ENCODE measurements at places on chromosomes 7 and 10.

- H3K27me3 ChIP-seq, result no peaks in the 10 kb centered on the region
- peak overlapping the region; percentile 76 for H3K27ac ChIP-seq
- no peak overlapping the region for H3K4me3 ChIP-seq
Measured at GRCh38 chr10:22629126-22629525, 85.3 kb downstream of the PIP4K2A start.

DNA sequence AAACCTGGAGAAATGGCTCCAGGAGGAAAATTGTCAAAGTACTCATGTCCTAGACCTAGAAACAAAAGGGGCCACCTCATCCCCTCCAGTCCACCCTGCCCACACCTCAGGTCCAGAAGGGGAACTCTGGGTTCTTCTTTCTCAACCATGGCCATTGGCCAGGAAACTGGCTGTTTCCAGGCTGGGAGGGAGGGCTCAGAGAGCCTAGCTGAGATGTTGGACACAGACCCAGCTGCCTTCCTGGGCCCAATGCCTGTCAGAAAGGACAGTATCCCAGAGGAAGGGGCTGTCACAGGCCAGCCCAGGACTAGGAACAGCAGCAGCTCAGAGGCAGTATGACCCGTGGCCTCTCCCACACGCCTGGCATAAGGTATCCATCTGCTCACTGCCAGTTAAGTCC lies 9.6 kb downstream of the GRID1 start:
- no peak overlapping the region for H3K27ac ChIP-seq
- H3K27me3 ChIP-seq, result no peaks in the 10 kb centered on the region
- H3K4me3 ChIP-seq, result no peak overlapping the region

GRCh38 chr7:87218796-87219544 lies 562 bp downstream of the TMEM243 start:
- H3K4me3 ChIP-seq, result peak overlapping the region; percentile 97
- H3K36me3 ChIP-seq, result no peaks in the 10 kb centered on the region
- no peaks in the 10 kb centered on the region for H3K27me3 ChIP-seq
- H3K4me1 ChIP-seq, result peaks cover 41% of the 10 kb centered on the region
- H3K27ac ChIP-seq, result peak overlapping the region; percentile 95

DNA sequence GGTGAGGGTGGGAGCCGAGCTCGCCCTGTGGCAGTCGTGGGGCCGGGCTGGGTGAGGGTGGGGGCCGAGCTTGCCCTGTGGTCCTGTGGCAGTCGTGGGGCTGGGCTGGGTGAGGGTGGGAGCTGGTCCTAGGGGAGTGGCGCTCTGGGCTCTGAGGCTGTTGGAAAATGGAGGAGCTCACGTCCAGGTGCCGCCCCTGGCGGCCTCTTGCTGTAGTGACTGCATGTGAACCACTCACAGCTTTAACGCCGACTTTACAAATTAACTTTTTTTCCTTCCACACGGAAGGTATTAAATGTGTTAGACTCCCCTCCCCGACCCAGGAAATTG lies 312.6 kb downstream of the WDR37 start:
- no peak overlapping the region for H3K27ac ChIP-seq
- no peak overlapping the region for H3K4me3 ChIP-seq
- H3K4me1 ChIP-seq, result no peaks in the 10 kb centered on the region
- no peak for DNase-seq

- H3K27me3 ChIP-seq, result no peaks in the 10 kb centered on the region
- no peaks in the 10 kb centered on the region for H3K4me1 ChIP-seq
- H3K27ac ChIP-seq, result no peak overlapping the region
- peak overlapping the region; percentile 13 for H3K4me3 ChIP-seq
- no peak for DNase-seq
- no peaks in the 10 kb centered on the region for H3K36me3 ChIP-seq
Measured at GRCh38 chr10:5413012-5413938, 918 bp downstream of the NET1 start.

GRCh38 chr7:140876519-140877248 lies 48.0 kb downstream of the BRAF start:
- H3K36me3 ChIP-seq, result no peaks in the 10 kb centered on the region
- peaks cover 4% of the 10 kb centered on the region for H3K4me1 ChIP-seq
- no peak overlapping the region for H3K4me3 ChIP-seq
- H3K27ac ChIP-seq, result no peak overlapping the region
- no peak for DNase-seq
- H3K27me3 ChIP-seq, result no peaks in the 10 kb centered on the region

DNA sequence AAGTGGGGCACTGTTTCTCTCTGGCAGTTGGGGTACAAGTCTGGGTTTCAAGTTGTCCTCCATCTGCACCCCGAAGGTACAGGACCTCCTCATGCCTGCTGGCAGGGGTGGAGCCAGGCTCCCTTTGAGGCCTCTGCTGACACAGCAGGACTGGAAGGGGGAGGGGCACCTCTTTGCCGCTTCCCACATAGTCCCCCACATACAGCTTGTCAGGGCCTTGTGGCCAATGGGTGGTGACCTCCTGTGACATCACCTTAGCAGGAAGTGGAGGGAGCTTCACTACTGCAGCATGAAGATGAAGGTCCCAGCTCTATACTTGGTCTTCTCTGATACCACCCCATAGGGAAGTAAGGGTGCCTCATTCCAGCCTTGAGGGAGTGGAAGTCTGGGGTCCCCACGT lies 167.8 kb downstream of the RAMP3 start:
- H3K4me1 ChIP-seq, result no peaks in the 10 kb centered on the region
- H3K4me3 ChIP-seq, result no peak overlapping the region
- no peak for DNase-seq
- no peak overlapping the region for H3K27ac ChIP-seq
- H3K36me3 ChIP-seq, result no peaks in the 10 kb centered on the region

DNA sequence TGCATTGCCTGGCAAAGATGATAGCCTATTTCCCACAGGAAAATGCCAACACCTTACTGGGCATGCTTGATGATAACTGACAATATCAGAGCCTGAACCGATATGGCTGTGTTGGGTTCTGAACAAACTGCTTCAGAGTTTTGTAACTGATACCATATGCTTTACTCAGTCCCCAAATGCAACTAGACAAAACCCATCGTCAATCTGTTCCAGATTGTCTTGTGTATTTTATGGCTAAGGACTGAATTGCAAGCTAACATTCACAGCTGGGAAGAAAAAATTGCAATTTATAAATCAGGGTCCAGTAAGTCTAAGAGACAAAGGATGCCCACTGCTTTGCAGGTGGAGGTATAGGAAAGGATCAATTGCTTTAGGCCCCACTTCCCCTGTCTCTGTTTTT lies 116.8 kb upstream of the WNT16 start:
- no peaks in the 10 kb centered on the region for H3K36me3 ChIP-seq
- H3K27ac ChIP-seq, result no peak overlapping the region
- no peak overlapping the region for H3K4me3 ChIP-seq
- H3K27me3 ChIP-seq, result no peaks in the 10 kb centered on the region
- DNase-seq, result no peak
- H3K4me1 ChIP-seq, result no peaks in the 10 kb centered on the region

GRCh38 chr7:34165927-34166550 lies 260.7 kb downstream of the BMPER start:
- H3K27ac ChIP-seq, result no peak overlapping the region
- DNase-seq, result no peak
- no peak overlapping the region for H3K4me3 ChIP-seq
- no peaks in the 10 kb centered on the region for H3K4me1 ChIP-seq

GRCh38 chr10:46014683-46015405 lies 15.6 kb downstream of the NCOA4 start:
- no peak overlapping the region for H3K4me3 ChIP-seq
- H3K36me3 ChIP-seq, result peaks cover 65% of the 10 kb centered on the region
- H3K27ac ChIP-seq, result no peak overlapping the region
- no peaks in the 10 kb centered on the region for H3K27me3 ChIP-seq
- DNase-seq, result no peak
- peaks cover 6% of the 10 kb centered on the region for H3K4me1 ChIP-seq

DNA sequence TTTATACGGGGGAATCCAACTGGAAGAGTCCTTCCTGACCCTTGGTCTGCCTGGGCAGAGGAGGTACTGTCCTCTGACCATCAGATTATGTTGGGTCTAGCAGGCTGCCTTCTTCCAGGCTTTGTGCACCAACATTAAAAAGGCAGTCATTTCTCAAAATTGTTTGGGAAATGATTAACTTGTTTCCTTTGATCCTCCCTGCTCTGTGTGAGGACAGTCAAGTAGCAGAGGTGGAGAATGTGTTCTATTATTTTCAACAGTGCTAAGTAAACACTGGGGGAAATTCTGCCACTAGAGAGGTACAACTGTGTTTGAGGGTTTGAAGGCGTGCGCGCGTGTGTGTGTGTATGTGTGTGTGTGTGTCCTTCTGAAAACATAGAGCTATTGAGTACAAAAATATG lies 20.6 kb downstream of the ACSL5 start:
- H3K27me3 ChIP-seq, result no peaks in the 10 kb centered on the region
- H3K4me3 ChIP-seq, result no peak overlapping the region
- DNase-seq, result no peak

DNA sequence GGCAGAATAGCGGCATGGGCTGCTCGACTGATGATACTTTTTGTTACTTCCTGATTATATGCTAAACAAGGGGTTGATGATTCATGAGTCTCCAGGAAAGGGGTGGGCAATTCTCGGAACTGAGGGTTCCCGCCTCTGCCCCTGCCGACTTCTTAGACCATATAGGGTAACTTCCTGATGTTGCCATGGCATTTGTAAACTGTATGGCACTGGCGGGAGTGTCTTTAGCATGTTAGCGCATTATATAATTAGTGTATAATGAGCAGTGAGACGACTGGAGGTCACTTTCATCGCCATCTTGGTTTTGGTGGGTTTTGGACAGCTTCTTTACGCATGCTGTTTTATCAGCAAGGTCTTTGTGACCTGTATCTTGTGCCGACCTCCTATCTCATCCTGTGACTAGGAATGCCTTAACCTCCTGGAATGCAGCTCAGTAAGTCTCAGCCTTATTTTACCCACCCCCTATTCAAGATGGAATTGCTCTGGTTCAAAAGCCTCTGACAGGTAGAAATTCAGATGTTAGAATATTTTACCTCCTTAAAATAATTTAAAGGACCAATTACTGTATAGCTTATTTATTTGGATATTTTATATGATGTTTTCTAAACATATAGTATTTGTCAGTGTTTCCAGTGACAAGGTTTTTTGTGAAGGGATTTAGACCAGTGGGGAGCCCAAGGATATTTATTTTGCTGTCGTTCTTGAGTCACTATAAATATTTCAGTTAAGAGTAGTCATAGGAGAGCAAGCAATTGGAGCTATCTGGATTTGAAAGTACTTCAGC lies 90.1 kb upstream of the PIK3CG start:
- H3K4me1 ChIP-seq, result no peaks in the 10 kb centered on the region
- no peaks in the 10 kb centered on the region for H3K36me3 ChIP-seq
- no peak overlapping the region for H3K4me3 ChIP-seq
- H3K27ac ChIP-seq, result no peak overlapping the region

DNA sequence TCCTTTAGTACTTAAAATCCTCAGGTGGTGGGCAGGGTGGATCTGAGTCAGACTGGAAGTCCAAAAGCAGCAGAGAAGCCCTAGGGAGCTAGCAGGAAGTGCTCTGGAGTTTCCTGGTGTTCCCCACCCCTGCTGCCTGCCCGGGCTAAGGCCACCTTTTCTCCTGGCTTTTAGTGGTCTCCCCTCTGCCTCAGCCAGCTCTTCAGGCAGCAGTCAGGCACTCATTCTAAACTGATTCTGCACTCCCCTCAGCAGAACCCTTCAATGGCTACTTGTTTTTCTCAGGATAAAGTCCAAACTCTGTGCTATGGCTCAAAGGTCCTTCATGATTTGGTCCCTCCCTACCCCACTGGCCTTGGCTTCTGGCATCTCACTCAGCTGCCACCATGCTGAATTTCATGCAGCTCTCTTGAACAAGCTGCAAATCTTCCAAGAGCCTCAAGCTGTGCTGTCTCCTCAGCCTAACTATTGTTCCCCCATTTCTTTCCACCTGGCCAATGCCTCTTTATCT lies 28.9 kb upstream of the DNMBP start:
- H3K27ac ChIP-seq, result no peak overlapping the region
- no peaks in the 10 kb centered on the region for H3K4me1 ChIP-seq

DNA sequence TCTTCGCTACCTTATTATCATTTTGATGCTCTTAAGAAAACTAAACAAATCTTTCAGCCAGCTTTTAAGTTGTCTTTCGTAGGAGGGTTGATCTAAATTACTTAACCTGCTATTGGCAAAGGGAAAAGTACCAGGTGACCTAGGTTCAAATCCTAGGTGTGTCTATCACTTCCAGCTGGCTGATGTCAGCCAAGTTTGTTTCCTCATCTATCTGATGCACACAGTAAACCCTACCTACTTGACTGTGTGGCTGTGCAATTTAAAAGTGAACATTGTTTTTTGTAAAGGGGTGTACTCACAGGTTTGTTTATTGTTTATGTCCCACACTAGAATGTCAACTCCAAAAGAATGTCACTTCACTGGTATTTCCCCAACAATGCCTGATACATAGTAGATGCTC lies 21.9 kb upstream of the CAMK1D start:
- no peak overlapping the region for H3K4me3 ChIP-seq
- no peaks in the 10 kb centered on the region for H3K36me3 ChIP-seq
- DNase-seq, result no peak
- H3K27me3 ChIP-seq, result no peaks in the 10 kb centered on the region
- no peak overlapping the region for H3K27ac ChIP-seq

DNA sequence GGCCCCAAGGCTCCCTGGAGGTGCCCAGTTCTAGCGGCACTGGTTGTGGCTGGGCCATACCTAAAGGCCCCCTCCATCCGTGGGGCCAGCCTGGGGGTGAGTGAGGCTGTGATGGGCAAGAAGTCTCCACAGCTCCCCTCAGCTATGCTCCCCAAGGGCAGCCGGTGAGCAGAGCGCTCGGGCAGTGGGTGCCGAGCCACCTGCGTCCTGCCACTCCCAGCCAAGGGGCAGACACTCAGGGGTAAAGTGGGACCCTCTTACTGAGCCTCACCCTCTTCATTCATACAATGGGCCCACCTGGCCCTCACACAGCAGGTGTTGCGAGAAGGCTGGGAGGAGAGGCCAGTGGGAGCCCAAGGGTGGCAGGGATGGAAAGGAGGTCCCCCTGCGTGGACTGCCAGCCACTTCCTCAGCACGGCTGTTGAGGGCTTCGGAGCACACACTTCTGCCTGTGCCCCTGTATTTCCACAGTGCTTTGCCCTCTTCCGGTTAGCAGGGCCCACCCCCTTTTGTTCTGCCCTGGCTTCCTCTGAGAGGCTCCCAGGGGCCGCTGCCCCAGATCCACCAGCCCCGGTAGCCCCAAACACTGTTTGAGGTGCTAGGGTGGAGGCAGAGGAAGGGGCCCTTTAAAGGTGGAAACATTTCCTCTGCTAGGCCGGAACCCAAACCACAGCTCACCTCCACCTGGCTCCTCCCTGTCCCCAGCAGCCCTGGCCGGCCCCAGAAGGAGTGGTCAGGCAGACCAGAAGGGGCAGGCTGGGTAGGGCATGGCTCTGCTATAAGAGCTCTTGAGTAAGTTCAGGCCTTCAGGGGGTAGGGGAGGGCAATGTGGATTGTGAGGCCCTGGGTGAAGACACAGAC lies 16.4 kb upstream of the C10orf105 start:
- no peaks in the 10 kb centered on the region for H3K36me3 ChIP-seq
- H3K4me1 ChIP-seq, result peaks cover 86% of the 10 kb centered on the region
- H3K27me3 ChIP-seq, result no peaks in the 10 kb centered on the region
- H3K27ac ChIP-seq, result peak overlapping the region; percentile 69

- H3K4me3 ChIP-seq, result no peak overlapping the region
- no peak for DNase-seq
- no peaks in the 10 kb centered on the region for H3K27me3 ChIP-seq
- H3K27ac ChIP-seq, result no peak overlapping the region
- no peaks in the 10 kb centered on the region for H3K4me1 ChIP-seq
Measured at GRCh38 chr7:33418251-33418701, 288.9 kb downstream of the BBS9 start.

Measured in effector memory CD4-positive, alpha-beta T cell (primary cell).